ENCODE measurements at places on chromosomes 3 and 15.

DNA sequence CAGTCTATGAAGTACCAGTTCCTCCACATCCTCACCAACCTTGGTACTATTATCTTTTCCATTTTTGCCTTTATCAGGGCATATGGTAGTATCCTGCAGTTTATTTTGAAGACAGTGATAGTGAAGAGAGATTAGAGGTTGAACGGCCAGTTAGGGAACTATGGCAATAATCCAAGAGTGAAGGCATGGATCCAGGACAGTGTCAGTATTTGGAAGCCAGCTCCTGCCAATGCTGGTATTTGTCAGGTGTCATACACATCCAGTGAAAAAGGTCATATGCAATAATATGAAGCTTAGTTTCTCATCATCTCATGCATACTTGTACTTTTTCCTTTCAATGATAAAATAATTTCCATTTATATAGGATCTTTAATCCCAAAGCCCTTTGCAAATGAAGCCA lies 56.8 kb upstream of the KCNMB2 start:
- no peak for DNase-seq

- no peak for DNase-seq
Measured at GRCh38 chr3:44418549-44418948, 58.9 kb downstream of the ZNF445 start.

GRCh38 chr15:62026487-62027262 lies 33.6 kb downstream of the VPS13C start:
- no peak for DNase-seq

DNA sequence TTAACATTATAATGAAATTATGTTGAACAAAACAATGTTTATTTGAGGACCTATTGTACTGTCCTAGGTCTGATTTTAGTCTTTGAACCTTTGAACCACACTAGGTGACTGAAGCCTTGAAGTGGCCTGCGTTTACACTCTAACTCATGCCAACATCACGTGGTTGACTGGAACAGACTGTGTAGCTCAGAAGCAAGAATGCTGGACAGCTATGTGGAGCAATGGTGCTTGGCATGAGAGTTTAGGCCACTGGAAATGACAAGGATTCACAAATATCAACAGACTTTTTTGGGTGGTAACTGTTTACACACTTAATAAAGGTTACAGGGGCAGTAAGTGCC lies 391.5 kb downstream of the RAP2B start:
- DNase-seq = no peak

DNA sequence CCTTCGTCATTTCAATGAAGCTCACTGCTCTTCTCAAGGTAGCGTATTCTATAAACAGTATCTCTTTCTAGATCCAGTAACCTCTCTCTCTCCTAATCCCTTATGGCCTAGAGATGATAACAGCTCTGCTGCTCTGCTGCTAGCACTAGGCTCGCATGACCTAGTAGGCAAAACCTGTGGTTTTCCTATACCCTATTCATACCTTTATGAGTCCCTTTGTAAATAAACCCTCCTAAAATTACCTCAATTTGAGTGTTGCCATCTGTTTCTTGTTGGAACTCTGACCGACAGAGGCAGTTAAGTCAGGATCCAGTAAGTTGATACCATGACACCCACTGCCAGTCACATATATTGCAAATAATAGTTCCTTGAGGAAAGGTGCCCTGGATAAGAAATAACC lies 7.3 kb downstream of the CCDC14 start:
- no peak for DNase-seq

- no peak for DNase-seq
Measured at GRCh38 chr3:111803123-111803593, 55.9 kb upstream of the PHLDB2 start.

DNA sequence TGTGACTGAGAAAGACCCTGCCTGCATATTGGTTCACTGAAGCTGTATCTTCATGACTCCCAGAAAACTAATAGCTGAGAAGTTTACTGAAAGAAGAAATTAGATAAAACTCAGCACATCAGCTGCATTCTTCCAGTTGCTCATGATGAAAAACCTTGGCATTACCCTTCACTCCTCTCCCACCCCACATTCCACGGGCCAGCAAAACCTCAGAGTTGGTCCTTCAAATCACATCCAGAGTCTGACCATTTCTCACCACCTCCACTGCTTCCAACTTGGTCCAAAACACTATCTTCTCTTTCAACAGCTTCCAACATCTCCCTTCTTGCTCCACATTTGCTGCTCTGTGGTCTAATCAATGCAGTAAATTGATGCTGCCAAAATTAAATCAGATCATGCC lies 97.1 kb downstream of the CD47 start:
- no peak for DNase-seq

- no peak for DNase-seq
Measured at GRCh38 chr15:99437315-99438223, 128.2 kb upstream of the MEF2A start.

DNA sequence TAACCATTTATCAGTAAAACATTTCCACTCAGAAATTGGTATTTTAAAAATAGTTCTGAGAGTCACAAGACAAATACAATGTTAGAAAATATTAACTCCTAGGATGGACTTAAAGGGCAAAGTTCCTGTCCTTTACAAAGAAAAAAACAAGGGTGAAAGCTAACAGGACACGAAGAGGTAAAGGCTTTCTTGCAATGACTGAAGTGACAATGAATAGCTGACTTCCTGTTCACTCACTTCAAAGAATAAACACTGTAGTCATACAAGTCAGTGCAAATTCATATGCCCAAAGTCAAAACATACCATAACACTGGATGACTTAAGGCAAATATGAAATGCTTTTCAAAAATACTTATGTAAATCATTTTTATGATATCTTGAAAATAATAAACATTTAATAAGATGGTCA lies 1389.8 kb upstream of the ALCAM start:
- DNase-seq = no peak

All from stimulated activated CD8-positive, alpha-beta memory T cell treated with anti-CD3 and anti-CD28 coated beads, Interleukin-4, amount 100 ng/mL, for 24 hours (primary cell).